ENCODE measurements at places on chromosomes 4 and X.

- peak; percentile 4 for DNase-seq
Observed at GRCh38 chrX:75156531-75156945, 455 bp upstream of the ABCB7 start.

DNA sequence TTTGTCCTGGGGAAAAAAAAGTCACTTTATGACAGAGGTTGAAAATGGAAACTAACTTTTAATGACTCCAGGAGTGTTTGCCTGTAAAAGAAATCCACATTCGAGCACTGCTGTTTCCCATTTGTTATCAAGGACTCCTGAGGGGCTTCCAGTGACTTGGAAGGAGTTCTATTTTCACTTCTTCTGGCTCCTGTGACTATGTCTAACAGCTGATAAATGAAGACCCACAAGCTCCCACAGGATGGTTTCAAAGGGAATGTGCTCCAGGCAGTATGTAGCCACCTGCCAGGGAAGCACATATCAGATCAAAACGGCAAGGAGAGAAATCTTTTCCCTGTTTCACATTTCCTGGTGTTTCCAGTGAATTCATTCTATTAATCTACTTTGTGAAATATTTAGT lies 159.8 kb upstream of the FAM241A start:
- no peak for DNase-seq

DNA sequence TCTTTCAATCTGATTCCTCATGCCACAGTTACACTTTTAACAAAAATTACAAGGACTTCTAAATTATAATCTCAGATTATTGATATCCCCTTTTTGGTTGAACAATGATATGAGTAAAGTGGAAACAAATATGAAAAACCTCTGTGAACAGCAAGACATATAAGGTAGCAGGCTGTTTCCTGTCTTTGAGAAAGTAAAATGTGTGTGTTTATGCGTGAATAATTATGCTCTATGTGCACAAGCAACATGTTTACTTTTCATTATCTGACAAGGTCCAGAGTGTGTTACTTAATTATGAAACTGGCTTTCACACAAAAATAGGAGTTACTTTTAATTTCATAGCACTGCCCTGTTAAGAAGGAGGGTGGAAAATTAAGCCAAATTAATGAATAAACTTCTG lies 43.1 kb downstream of the DDIT4L start:
- no peak for DNase-seq

GRCh38 chr4:40058121-40058520 lies 1.5 kb downstream of the N4BP2 start:
- no peak for DNase-seq

DNA sequence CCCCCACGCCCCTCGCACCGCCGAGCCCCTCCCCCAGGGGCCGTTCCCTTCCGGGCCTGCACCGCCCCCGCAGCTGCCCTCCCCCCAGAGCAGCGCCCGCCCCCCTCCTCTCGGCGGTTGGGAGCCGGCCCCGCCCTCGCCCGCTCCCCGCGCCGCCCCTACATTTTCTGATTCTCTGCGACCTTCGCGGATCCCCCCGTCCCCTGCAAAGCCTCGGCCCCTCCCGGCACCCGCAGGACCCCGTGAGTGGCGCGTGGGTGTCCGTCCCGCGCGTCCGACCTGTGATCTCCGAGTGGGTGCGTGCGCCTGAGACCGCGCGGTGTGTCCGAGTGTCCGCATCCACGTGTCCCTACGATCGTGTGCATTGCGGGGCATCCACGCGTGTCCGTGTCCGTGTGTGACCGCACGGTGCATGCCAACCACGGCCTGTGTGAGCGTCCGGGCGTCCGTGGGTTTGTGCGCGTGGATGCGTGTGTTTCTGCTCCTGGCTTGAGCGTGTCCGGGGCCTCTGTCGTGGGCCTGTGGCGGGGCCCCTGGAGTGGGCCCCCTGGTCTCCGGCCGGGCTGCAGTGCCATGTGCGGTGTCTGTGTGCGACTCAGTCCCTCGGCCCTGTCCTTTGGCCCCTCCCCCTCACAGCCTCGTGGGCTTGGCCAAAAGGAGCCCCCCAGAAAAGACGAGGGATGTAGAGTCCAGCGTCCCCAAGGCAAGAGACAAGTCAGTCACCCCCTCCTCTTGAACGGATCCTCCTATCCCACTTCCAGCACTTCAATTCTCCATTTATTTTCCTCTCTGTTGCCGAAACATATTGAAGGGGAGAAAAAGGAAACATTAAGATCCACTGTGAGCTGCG lies 8.8 kb upstream of the NKX1-1 start:
- peak; percentile 3 for DNase-seq

DNA sequence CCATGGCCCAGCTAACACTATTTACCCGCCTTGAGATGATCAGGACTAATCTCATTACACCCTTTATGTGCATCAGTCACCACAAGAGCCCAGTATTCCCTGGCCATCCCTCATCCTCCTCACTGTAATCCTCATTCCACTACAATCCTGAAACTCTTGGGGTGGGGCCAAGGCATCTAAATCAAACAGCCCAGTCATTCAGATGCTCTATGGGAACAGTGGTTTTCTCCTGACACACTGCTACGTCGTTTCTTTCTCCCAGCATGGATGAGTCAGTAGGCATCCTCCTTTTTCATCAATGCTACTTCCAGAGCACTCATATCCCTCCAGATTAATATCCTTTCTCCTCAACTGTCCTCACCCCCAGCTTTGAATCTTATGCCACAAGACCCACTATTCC lies 5.6 kb downstream of the SDAD1 start:
- DNase-seq: no peak

DNA sequence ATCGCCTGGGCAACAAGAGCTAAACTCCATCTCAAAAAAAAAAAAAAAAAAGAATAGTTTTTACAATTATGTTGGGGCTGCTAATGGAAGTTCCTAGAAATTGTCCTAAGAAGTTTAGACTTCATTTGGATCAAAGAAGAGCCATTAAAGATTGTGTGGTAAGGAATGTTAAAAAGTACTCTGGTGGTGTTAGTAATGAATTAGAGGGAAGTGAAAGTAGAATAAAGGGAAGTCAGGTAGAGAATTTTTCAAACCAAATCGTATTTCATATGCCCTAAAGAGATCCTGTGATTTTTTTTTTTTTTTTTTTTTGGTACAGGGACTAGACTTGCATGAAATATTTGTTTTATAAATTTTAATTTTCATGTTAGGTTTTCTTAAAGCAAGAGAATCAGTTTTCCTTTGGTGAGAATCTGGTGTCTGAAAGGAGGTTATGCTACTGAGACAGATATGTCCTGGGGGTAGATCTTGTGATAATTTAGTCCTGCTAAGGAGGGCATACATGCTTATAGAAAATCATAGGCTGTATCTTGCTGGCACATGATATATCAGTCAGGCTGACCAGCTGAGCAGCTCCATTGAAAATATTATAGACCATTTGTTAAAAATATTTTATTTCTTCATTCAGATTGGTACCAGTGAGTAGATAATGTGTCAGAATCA lies 10.7 kb downstream of the SEC24B start:
- no peak for DNase-seq

- DNase-seq: no peak
Observed at GRCh38 chr4:51890760-51891159, 47.8 kb downstream of the DCUN1D4 start.

GRCh38 chr4:38424151-38424871 lies 239.7 kb upstream of the KLF3 start:
- no peak for DNase-seq

DNA sequence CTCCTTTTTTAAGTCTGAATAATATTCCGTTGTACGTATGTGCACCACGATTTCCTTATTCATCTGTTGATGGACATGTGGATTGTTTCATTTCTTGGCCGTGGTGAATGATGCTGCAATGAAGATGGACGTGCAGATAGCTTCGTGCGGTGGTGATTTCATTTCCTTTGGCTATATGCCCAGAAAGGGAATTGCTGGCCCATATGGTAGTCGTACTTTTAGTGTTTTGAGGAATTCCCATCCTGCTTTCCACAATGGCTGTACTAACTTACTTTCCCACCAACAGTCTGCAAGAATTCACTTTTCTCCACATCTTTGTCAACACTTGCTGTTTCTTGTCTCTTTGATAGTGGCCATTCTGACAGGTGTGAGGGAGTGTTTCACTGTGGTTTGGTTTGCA lies 12.8 kb downstream of the ZFP42 start:
- DNase-seq: no peak

DNA sequence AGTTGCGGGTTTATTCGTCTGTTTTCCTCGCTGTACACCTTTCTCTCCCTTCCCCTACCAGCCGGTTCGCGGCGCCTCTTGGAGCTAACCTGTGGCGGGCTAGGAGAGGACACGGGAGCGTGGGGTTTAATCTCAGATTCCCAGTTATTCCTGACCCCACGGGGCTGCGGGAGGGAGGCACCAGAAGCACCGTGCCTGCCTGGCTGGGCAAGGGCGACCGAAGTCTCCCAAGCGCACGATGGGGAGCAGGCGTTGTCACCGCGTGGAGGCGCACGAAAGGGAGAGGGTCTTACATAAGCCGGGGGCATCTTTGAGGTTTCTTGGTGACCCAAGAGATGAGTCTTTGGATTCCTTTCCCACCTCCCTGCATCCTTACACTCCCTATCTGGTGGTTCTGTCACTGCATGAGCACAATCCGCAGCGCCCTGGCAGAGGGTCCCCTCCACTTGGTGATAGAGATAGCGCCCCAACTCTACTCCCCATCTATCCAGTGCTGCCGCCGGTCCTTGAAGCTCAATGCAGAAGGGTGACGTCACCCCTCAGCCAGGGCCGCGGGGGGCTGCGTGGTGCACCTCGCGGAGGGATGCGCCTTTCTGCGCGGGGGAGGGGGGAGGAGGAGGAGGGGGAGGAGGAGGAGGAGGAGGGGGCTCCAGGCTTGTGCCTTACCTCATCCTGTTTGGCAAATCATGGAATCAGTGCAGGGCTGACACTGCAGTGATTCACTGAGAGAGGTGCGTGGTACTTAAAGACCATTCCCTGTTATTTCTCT lies 793 bp downstream of the TSPAN7 start:
- DNase-seq: peak; percentile 4

GRCh38 chrX:57915680-57916079 lies 5.4 kb upstream of the ZXDA start:
- DNase-seq: no peak

GRCh38 chr4:23970201-23970850 lies 80.5 kb upstream of the PPARGC1A start:
- DNase-seq: no peak

DNA sequence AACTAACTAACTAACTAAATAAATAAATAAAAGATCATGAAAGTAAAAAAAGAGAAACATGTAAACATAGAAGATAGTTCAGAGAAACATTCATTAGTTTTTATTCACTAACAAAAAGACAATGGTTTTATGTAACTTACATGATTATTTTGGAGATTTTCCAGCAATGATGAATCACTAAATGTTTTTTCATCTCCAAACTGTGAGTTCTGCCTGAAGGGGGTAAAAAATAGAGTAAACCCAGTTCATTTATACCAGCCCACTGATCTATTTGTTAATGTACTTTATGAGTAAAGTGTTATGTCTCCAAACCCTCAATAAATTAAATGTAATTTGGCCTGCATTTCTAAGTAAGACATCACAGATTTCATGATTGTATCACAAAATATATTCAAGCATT lies 101.1 kb downstream of the ATP8A1 start:
- DNase-seq: no peak

DNA sequence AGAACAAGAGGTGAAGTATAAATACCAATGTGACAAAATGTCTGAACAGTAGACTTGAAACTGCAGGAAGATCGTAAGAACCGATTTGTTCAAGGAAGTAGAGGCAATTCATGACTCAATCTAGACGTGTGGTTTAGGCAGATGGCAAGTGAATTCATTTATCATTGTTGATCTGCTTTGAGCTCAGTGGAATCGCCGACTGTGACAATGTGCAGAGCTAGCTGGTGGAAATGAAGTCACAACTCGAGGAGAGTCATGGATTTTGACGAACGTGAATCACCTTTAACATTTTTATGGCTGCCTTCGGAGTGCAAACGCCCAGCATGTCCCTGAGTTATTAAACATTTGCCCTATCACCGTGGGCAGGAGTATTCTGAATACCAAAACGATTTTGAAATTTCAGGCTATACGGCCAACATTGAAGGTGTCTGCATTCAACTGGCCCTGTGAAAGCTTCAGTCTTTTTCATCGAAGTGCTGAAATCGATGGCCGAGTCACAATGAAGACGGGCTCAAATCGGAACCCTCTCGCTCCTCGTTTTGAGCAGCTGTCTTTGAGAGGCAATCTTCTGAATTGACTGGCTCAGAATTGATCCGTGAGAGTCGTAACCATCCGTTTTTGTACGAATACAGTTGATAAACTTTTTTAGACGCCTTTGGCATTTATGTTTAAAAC lies 689 bp upstream of the OGT start:
- no peak for DNase-seq
